ENCODE measurements at places on chromosomes 4 and X.

- no peak for DNase-seq
Measured at GRCh38 chrX:16119353-16120220, 3.8 kb upstream of the GRPR start.

- no peak for DNase-seq
Measured at GRCh38 chr4:159077702-159078495, 25.0 kb upstream of the RAPGEF2 start.

GRCh38 chrX:114134465-114134864 lies 449.4 kb upstream of the HTR2C start:
- no peak for DNase-seq

DNA sequence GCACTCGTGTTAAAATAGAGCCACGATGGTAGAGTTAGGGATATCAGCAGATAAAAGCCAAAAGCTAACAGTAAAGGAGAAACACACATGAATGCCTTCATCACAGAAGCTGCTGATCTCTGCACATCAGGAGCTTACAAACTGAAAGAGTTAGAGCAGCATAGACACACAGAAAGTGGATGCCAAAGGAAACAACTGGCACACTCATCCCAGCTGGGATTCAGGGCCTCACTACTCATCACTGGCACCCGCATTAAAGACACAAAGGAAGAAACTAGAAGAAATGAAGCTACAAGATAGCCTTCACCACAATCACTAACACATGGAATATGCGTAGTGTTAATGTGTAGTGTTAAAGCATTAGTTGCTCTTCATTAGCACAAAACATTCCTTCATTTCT lies 156.4 kb upstream of the TBL1X start:
- no peak for DNase-seq

GRCh38 chrX:13101441-13102139 lies 57.2 kb upstream of the FAM9C start:
- no peak for DNase-seq

- DNase-seq: no peak
Measured at GRCh38 chr4:16783119-16783518, 115.3 kb downstream of the LDB2 start.

GRCh38 chr4:145566768-145567167 lies 52.4 kb upstream of the MMAA start:
- DNase-seq: no peak

DNA sequence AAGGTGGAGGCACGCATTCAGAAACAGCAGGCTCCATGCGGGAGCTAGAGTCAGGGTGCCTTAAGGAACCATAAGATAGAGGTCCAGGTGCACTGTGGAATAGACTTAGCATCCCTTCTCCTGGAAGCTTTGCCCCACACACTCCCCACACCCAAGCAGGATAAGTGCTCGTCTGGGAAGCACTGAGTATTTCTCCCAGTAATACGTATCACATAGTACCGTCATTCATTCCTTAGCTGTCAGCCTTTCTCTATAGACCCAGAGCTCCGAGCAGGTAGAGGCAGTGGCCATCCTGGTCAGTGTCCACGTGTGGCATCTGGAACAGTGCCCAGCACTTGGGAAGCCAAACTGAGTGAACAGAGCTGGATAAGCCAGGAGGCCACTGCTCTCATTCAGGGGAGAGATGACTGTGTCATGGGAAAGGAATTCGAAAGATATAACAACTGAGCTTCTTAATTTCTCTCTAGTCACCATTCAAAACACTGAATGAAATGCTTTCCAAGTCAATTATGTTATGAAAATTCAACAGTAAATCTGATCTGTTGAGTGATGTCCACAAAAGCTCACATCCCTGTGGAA lies 9.9 kb downstream of the APBB2 start:
- no peak for DNase-seq

DNA sequence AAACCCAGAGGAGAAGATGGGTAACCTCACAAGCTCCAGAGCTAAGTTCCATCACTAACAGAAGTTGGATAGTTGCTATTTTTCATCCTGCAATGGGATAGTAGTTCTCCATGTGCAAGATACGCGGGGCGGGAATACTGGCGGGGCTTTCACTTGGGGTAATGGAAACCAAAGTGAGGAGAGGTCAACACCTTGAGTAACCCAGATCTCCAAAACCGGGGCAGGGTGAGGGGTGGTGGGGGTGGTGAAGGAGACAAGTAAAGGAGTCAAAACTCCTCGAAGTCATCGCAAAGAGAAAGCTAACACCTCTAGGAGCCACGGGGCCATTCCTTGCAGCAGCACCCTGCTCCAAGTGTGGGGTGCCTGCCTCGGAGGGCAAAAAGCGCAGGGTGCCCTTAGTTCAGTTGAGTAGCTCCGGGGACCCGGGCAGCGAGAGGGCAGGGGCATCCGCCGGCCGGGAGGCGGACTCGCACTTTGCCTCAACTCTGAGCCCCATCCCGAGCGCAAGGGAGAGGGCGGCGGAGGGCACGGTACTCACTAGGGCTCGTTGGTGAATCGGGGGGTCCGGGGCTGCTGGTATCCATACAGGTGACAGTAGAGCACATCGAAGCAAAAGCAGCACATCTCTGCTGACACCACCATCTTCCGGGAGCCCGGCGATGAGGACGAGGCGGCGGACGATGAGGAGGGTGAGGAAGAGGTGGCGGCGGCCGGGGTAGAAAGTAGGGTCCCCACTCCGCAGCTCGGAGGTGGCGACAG lies 645 bp downstream of the AMMECR1 start:
- DNase-seq: peak; percentile 7

DNA sequence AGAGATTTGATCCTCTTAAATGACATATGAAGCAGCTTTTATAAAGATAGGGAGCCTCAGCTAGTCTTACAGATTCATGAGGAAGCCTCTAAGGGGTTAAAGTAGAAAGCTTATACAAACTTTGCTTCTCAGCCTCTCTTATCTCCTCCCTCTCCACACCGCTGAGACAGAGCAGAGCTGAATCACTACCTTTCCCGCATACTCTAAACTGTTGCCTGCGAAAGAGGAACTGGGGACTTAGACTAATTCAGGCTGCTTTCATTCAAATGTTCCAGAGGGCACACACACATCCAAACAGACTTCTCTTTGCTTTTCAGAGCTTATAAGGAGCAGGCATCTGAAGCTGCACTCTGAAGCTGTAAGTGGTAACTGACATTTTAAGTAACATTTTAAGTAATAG lies at the start of gene SERTM2:
Gene SERTM2 (plus strand): TSS at position 169 of the 400 bp plus-strand sequence. CDS start 7,213 bp downstream, outside the sequence.
- DNase-seq: no peak

DNA sequence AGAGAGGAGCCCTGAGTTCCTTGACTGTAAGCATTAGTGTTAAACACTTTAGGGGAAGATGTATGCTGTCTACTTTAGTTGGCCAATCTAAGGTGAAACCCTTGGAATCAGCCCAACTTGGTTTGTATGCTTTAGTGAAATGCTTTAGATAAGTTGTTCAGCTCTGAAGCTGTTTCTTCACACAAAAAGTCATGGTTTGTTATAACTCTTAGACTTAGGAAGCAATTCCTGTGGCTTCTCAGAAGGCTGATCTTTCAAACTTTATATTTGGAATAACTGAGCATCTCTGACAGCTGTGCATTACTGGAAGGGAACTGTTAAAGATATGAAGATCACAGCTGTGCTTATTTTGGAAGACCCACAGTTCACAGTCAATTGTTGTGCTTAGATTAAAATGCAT lies 714.1 kb downstream of the FAT4 start:
- no peak for DNase-seq

DNA sequence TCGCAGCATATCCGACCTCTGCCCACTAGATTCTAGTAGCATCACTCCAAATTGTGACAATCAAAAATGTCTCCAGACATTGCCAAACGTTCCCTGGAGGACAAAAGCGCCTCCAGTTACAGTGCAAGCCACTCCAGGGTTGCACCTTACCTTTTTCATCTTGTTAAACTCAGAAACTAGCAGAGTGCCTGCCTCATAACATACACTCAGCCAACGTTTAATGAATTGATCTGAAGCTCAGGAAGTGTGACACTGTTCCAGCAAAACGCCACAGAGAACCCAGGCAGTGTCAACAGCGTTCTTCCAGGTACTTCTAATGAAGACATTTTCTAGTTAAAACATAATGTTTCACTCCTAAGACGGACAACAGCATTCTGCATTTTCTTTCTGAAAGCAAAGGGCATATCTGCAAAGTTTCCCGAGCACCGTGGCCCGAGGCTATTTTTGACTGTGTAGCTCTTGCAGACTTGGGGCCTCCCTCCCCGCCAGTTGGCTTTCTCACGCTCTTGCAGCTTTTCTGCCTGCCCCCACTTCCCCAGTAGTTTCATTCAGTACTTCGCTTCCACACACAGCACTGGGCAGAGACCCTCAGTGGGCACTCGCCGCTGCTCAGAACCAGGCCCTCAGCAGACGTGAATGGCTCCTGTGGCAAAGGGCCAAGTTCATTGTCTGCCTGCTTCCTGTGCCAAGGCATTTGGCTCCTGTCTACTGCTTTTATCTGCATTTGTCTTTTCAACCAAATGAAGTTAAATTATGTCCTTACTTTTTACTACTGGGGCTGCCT lies 133.4 kb upstream of the TTC29 start:
- DNase-seq: no peak

DNA sequence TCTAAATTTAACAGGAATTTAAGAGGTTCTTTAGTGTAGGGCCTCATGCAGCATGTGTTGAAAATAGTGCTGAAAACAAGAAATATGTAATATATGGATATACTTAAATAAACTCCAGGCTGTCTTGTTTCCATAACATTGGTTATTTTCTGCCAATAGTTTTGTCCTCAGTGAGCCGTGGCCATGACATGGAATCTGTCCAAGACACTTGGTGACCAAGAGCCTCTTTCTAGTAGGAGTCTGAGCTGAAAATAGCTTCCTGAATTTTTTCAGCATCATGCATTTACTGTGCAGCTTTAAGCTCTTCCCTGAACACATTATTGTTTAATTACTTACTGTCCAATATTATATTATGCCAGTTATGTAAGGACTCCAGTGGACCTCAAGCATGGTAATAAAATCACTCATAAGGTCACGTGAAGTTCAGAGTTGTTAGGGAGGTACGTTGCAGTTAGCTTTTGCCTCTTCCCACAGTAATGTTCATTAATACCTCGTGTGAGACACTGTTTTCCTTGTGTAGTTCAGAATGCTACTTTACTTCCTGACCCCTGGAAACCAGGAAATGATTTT lies 488.2 kb downstream of the GRID2 start:
- DNase-seq: no peak

GRCh38 chrX:150184491-150184890 lies 178.6 kb upstream of the MAMLD1 start:
- no peak for DNase-seq

DNA sequence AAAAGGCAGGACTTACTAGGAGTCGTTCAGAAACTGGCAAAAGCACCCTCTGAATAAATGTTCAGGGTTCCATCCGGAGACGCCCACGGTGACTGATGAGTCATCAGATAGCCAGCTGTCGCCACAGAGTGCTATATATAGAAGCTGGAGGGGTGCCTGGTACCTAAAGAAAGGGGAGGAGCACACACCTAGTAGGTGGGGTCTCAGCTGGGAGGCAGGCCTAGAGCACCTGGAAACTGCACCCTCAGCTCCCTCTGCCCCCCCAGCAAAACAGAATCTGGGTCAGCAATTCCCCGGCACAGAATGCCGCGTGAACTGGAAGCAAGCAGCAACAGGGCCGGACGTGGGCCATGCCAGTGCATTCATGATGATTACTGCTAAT lies 242.0 kb downstream of the BCOR start:
- DNase-seq: peak; percentile 61

DNA sequence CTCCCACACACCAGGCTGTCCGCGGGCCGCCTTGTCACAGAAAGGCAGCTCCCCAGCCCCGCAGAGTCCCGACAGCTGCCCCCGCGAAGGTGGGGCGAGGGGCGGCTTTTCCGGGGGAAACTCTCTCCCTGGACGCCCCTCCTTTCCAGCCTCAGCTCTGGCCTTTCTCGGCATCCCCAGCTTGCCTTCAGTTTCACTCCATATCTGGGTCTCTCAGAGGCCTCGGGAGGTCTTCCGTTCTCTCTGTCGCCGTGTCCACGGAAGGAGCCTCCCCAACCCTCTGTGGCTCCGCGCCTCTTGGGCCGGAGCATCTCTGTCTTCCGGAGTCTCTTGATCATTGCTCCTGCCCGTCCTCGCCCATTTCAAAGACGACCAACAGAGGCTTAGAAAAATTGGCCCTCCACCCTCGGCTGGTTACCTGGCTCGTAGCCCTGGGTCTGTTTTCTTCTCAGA lies 6.1 kb upstream of the MSX1 start:
- no peak for DNase-seq

GRCh38 chr4:24054910-24055309 lies 165.1 kb upstream of the PPARGC1A start:
- DNase-seq: no peak

DNA sequence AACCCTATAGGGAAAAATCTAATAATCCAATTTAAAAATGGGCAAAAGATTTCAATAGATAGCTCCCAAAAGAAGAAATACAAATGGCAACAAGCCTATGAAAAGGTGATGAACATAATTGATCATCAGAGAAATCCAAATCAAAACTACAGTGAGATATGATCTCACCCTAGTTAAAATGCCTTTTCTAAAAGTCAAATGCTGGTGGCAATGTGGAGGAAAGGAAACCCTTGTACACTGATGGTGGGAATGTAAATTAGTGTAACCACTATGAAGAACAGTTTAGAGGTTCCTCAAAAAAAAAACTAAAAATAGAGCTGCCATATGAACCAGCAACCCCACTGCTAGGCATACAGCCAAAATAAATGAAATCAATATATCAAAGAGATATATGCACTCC lies 44.5 kb downstream of the STPG2 start:
- no peak for DNase-seq

GRCh38 chrX:38929966-38930421 lies 128.7 kb downstream of the MID1IP1 start:
- DNase-seq: no peak

- DNase-seq: no peak
Measured at GRCh38 chr4:2272026-2272827, 10.3 kb upstream of the MXD4 start.

DNA sequence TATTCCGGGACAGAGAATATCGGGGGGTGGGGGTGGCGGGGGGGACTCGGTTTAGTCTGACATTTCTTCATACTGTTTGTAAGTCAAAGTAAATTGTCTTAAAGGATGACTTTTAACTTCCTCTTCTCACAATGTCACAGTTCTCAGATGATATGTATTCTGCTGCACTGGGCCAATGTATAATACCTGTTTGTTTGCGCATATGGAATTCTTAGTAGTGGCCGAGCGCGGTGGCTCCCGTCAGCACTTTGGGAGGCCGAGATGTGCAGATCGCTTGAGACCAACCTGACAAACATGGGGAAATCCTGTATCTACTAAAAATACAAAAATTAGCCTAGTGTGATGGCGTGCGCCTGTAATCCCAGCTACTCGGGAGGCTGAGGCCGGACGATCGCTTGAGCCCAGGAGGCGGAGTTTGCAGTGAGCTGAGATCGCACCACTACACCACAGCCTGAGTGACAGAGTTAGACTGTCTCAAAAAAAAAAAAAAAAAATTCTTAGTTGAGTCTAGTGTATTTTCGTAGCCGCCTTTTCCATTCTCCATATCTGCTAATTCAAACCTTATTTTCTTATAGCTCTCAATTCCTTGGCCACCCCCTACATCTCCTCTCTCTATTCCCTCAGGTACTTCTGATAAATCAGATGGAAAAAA lies 851 bp downstream of the POLR2B start:
- peak; percentile 29 for DNase-seq

DNA sequence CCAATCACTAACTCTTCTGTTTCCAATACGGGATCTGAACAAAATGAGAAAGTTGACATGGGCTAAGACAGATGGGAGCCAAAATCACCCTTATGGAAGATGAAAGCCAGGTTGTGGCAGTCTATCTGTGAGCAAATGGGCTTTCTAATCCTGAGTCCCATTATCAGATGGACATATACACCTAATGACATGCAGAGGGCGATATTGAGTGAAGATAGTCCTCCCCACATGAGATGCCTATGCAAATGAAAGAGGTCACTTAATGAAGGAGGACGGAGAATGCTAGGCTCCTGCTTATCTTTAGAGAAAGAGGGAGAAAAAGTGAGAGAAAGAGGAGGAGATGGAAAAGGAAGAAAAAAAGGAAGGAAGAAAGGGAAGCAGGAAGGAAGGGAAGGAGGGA lies 547.5 kb downstream of the NLGN4X start:
- DNase-seq: no peak
